ENCODE measurements at places on chromosomes 2 and 18.

GRCh38 chr18:48670751-48671560, 132.1 kb downstream of the CTIF start:
- no peak for DNase-seq

DNA sequence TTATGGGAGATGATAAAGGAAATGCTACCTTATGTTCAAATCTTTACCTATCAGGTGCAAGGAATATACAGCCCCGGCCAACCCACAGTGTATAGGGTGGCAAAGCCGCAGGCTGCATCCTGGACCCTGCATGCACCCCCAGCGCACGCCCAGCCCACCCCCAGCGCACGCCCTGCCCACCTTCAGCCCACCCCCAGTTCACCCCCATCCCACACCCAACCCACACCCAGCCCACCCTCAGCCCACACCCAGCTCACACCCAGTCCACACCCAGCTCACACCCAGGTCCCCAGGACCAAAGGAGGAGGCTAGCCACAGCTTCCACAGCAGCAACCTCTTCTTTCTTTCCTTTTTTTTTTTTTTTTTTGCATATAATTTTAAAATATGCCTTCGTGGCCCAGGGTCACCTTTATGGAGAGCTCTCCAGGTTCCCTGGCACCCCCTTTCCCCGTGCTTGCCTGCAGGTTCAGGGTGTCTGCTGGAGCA, 120.9 kb downstream of the PTGR3 start:
- no peak for DNase-seq

GRCh38 chr2:202193881-202194353, 44.5 kb downstream of the SUMO1 start:
- no peak for DNase-seq

GRCh38 chr2:88057437-88057844, 1.9 kb upstream of the KRCC1 start:
- DNase-seq = no peak

GRCh38 chr2:133194362-133194655, 374.0 kb downstream of the NCKAP5 start:
- no peak for DNase-seq

GRCh38 chr2:195590861-195591205, 66.2 kb upstream of the SLC39A10 start:
- no peak for DNase-seq

GRCh38 chr18:31192086-31192776, 29.6 kb upstream of the DSC1 start:
- no peak for DNase-seq

- no peak for DNase-seq
Measured at GRCh38 chr2:28975671-28976070, 5.4 kb upstream of the TOGARAM2 start.

GRCh38 chr2:38723173-38723572, 28.0 kb downstream of the SRSF7 start:
- DNase-seq = peak; percentile 38

DNA sequence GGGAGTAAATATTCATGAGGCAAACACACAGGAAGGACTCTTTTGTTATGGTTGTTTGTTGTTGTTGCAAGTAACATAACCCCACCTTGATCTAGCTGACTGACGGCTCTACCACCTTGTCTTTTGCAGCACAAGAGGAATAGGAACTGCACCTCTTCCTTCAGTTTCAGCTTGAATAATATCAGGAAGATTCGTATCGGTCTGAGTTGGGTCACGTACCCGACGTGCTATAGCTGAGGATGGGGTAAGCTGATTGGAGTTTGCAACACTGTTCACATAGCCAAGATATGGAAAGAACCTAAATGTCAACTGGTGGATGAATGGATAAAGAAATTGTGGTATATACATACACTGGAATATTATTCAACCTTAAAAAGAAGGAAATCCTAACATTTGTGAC, 14.5 kb upstream of the IL1RN start:
- DNase-seq = no peak

- no peak for DNase-seq
Measured at GRCh38 chr2:201180010-201180409, 2.9 kb upstream of the CASP10 start.

- no peak for DNase-seq
Measured at GRCh38 chr18:5451150-5451549, 92.6 kb downstream of the EPB41L3 start.

GRCh38 chr2:13550285-13551231, 833.8 kb downstream of the TRIB2 start:
- DNase-seq = no peak

DNA sequence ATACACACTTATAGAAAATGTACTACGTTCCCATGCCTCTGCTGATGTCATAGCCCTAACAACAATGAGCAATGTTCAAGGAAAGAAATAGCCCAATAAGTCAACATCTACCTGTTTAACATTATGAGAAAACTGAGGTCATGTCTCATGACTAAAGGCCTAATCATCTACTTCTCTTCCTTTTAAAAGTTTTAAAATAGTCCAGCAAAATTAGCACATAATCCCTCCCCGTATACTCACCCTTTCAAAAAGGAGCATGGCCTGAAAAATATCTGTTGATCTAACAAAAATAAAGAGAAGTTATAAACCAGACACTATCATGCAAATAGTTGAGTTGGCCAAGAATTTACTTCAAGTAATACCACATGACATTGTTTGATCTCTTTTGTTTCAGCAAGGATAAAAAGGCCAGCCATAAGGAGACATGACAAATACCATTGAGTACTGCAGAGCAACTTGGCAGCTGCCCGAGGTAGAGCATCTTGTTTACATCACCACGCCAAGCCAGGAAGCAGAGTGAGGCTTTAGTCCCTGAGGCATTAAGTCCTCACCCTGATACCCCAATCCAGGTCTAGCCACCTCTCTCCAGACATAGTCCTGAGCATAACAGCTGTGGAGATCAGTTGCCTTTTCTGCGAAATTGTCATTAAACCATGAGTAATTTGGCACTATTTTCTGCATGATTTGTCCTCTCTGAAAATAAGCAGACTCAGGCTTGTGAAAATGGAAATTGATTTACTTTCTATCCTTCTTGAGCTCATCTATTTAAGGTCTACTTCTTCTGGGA, 137.4 kb upstream of the ETAA1 start:
- peak; percentile 51 for DNase-seq

DNA sequence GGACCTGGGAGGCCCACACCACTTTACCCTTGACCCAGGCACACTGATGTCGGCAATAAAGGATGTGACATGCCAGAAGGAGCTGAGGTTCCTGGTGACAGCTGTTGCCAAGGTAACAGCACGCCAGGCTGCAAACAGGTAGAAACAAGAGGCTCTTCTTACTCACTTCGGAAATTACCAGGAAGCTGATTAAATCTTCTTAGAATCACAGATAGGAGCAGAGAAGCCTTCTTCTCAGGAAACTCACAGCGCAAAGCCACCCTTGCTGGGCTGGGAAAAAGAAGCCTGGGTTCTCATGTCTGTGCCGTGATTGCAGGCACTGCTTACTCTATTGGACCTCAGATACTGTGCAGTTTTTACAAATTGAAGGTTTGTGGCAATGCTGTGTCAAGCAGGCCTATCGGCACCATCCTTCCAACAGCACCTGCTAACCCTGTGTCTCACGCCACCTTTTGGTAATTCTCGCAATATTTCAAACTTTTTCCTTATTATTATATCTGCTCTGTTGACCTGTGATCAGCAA, 61.0 kb upstream of the TAF1B start:
- peak; percentile 13 for DNase-seq

GRCh38 chr2:167756446-167756845, 490.9 kb downstream of the STK39 start:
- no peak for DNase-seq

DNA sequence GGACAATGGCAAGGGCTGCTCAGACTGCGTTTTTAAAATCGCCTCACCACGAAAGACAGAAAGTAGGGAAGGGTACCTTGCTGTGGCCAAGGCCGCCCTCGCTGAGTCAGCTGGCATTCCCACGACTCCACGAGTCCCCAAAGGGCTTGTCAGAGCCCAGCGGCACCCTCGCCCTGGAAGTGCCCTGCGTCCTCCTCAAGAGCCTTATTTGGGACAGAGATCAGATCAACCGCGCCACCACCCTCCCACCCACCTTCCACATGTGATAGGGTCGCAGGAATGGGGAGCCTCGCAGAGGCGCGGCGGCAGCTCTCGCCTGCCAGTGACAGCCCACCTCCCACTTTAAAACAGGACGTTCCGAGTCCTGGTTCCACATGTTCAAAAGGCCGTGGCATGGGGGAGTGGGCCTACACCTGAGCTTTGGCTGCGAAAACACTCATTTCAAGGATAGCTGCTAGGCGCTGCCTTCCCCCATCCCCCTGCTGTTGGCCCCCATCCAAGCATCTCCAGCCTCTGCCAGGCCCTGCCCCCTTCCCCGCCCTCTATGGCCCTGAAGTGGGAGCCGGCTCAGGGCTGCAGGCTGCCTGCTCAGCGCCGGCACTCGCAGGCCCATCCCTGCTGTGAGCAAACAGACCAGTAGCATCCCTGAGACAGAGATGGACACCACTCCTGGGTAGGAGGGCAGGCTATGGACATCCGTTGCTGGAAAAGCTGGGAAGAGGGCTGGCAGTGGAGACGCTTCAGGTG, 38.1 kb upstream of the ARHGEF4 start:
- peak; percentile 50 for DNase-seq

GRCh38 chr2:69242651-69243051, 144.4 kb downstream of the GFPT1 start:
- no peak for DNase-seq

GRCh38 chr2:161420406-161421074, 4.4 kb downstream of the TBR1 start:
- DNase-seq = no peak

DNA sequence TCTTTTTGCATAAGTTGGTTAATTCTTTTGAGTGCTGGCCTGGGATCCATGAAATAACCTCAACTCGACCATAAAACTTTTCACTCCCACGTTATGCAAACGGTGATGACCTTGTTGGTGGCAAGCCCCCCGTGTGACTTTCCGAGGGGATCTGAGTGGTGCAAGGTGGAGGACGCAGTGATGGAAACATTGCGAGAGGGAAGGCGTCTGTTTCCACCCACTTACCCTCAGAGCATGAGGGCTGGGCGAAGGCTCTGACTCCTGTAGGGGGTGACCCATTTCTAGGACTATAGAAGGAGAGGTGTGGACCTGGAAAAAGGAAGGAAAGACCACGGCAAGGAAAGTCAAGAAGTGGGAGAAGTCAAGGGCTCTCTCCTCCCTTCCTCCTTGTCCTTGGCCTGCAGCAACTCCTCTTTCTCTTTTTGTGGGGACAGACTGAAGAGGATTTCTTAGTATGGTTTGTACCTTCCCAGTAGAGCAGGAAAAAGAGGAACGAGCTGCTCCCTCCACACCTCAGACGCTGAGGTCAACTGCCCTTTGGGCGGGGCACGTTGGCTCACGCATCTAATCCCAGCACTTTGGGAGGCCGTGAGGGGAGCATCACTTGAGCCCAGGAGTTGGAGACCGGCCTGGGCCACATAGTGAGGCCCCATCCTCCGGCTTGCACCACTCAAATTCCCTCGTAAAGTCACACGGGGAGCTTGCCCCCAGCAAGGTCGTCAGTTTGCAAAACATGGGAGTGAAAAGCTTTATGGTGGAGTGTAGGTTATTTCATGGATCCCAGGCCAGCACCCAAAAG, 15.5 kb upstream of the CD8A start:
- DNase-seq = no peak

DNA sequence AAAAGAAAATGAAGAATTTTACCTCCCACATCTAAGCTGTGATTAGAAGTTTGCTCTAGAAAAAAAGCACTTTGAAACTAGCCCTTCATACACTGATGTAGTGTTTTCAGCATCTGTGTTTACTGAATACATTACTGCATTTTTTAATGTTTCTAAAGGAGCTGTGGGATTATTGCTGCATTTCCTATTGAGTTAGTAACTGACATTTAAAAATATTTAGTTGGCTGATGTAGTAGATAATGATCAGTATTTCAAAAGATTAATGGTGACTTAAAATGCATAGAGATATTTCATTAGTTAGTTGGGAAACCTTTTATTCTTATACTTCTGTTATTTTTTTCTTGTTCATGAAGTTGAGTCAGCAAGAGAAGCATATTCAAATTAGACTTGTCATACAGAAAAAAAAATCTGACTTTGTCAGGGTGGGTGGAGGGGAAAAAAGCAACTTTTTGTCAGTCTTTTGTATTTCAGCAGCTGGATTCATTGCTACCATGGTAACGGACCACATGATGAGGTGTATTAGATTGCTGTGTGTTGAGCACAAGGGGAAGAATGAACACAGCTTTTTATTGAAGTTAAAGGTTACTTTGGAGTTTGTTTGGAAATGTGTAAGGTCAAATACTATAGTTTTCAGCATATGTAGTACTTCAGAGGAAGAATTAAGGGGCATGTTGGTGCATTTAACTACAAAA, at the start of gene DTNA:
Gene DTNA (plus strand): TSS at position 549 of the 692 bp plus-strand sequence. CDS start 45,679 bp downstream, outside the sequence.
- no peak for DNase-seq

- DNase-seq = no peak
Measured at GRCh38 chr2:66697366-66697765, 262.4 kb downstream of the MEIS1 start.

DNA sequence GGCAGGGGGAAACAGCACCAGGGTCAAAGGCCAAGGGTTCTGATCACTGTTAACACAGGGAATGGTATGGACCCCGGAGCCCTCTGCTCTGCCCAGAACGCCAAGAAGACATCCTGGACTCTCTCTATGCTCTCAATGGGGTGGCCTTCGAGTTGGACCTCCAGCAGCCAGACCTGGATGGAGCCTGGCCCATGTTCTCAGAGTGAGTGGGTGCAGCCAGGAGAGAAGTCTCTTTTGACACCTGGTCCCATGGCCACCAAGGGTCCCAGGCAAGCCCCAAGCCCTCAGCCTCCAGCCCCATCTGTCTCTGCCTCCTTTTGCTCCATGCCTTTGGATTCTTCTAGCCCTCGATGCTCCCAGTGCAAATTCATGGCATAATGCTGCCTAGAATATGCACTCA, 4.1 kb downstream of the RUFY4 start:
- DNase-seq = no peak

- no peak for DNase-seq
Measured at GRCh38 chr2:172790404-172790803, 54.8 kb downstream of the RAPGEF4 start.

DNA sequence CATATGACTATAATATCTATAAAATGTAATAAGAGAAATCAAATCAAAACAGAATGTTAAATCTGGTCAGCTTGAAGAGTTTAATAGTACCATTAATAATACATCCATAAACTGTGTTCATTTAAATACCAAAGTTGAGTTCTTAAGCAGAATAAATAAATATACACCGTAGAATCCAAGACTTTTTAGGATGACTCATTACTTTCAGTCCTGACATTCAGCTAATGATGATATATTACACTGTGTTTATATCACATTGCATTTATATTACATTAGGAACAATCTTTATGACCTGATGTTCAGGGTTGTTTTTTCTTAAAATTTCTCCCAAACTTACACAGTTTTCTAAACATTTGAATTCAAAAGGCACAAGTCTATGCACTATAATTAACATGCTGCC, 331.3 kb downstream of the SS18 start:
- no peak for DNase-seq
